ENCODE measurements at places on chromosomes 2 and 18. TPM values are rescaled to one million over a fixed set of nuclear protein-coding genes. Genes with fewer than 3 reads are reported as not detected.

- H3K4me1 ChIP-seq = no peaks in the 10 kb centered on the region
- DNase-seq = no peak
- no peak overlapping the region for H3K27ac ChIP-seq
- H3K27me3 ChIP-seq = no peaks in the 10 kb centered on the region
Measured at GRCh38 chr18:2826581-2826980, 20.2 kb upstream of the EMILIN2 start.

DNA sequence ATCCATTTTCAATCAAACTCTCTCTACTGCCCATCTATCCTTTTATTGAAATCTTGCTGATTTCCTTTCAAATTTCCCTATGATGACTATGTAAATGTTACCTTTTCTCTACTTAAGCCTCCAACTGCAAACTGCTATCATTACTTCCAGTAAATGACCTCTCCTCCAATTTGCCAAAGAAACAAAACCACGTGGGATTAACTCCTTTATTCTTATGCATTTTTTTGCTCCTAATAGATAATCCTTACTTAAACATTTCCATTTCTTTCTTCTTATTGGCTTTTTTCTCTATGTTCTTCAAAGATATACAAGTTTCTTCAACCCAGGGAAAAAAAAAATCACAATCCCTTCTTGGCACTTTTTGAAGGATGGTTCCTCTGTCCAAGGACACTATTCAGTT is 61.2 kb downstream of the CCDC88A start:
- H3K27me3 ChIP-seq = no peaks in the 10 kb centered on the region
- no peak overlapping the region for H3K4me3 ChIP-seq
- DNase-seq = no peak

DNA sequence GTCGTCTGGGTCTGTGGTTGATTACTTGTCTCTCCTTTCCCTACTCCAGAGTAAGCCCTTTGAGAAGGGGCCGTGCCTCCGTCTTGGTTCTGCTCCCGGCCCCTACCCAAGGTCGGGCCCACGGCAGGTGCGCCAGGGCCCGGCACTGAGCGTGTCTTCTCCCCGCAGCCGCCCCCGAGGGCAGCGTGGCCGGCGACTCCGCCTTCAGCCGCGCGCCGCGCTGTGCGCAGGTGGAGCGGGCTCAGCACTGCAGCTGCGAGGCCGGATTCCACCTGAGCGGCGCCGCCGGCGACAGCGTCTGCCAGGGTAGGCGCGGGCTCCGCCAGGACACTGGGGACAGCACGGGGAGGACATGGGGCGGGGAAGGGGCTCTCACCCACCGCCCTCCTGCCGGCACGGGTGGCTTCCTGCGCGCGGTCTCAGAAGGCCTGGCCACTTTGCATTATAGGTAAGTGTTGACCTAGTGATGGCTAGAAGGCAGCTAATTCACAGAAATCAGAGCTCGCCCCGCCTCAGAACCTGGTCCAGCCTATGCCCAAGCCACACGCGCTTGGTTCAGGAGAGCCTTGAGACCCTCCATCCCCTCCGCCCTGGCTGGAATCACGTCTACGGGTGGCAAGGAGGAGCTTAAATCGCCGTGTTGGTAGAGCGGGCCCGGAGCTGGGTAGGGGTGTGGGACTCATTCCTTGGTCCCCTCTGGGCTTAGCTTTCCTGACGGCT is 43.5 kb downstream of the FBLN7 start:
- no peak for DNase-seq
- H3K36me3 ChIP-seq = no peaks in the 10 kb centered on the region
- peaks cover 7% of the 10 kb centered on the region for H3K4me1 ChIP-seq
- H3K27me3 ChIP-seq = peaks cover 7% of the 10 kb centered on the region

- peak; percentile 56 for DNase-seq
- H3K4me1 ChIP-seq = peaks cover 13% of the 10 kb centered on the region
- H3K4me3 ChIP-seq = peak overlapping the region; percentile 76
- peak overlapping the region; percentile 57 for H3K27ac ChIP-seq
- no peaks in the 10 kb centered on the region for H3K36me3 ChIP-seq
- no peaks in the 10 kb centered on the region for H3K27me3 ChIP-seq
Measured at GRCh38 chr2:9002637-9003365, 683 bp downstream of the MBOAT2 start.

- peaks cover 6% of the 10 kb centered on the region for H3K4me1 ChIP-seq
- no peak overlapping the region for H3K4me3 ChIP-seq
- peak; percentile 86 for DNase-seq
- H3K36me3 ChIP-seq = no peaks in the 10 kb centered on the region
- H3K27ac ChIP-seq = no peak overlapping the region
Measured at GRCh38 chr18:50401888-50402287, 27.0 kb downstream of the SKA1 start.

The COL4A3 gene
- 2.9 TPM for total RNA-seq

The LNPK gene
- 4.9 TPM for total RNA-seq
